Uterus (tissue), 4 donors: ENCODE measurements at places on chromosomes 5 and 9. TPM values are rescaled to one million over a fixed set of nuclear protein-coding genes. Genes with fewer than 3 reads are reported as not detected.
A peak's percentile ranks its signal among the peaks of the same experiment; 100 is the strongest.

DNA sequence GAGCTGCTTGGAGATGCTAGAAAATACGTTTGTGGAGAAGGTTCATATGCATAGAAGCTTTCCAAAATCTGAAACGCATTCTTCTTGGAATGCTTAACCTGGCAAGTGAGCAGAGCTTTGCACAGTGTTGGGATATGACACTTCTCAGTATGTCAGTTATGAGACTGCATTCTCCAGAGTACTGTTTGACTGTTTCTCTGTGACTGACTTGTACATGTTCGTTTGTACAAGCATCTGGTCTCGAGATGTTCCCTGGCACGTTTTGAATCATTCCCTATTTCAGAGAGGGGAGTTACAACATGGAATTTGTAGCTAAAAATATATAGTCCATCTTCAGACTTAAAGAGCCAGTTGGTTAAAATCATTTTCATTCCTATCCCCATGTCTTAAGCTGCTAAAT, 272.4 kb downstream of the ARRDC3 start:
- peak overlapping the region; percentile 33 for H3K27ac ChIP-seq
- H3K4me3 ChIP-seq: no peak overlapping the region
- no peaks in the 10 kb centered on the region for H3K27me3 ChIP-seq
- DNase-seq: no peak

GRCh38 chr9:79939819-79940218, 368.1 kb downstream of the TLE4 start:
- no peak for DNase-seq
- H3K27me3 ChIP-seq: no peaks in the 10 kb centered on the region
- H3K4me1 ChIP-seq: no peaks in the 10 kb centered on the region
- no peak overlapping the region for H3K27ac ChIP-seq
- no peak overlapping the region for H3K4me3 ChIP-seq
- H3K36me3 ChIP-seq: no peaks in the 10 kb centered on the region

DNA sequence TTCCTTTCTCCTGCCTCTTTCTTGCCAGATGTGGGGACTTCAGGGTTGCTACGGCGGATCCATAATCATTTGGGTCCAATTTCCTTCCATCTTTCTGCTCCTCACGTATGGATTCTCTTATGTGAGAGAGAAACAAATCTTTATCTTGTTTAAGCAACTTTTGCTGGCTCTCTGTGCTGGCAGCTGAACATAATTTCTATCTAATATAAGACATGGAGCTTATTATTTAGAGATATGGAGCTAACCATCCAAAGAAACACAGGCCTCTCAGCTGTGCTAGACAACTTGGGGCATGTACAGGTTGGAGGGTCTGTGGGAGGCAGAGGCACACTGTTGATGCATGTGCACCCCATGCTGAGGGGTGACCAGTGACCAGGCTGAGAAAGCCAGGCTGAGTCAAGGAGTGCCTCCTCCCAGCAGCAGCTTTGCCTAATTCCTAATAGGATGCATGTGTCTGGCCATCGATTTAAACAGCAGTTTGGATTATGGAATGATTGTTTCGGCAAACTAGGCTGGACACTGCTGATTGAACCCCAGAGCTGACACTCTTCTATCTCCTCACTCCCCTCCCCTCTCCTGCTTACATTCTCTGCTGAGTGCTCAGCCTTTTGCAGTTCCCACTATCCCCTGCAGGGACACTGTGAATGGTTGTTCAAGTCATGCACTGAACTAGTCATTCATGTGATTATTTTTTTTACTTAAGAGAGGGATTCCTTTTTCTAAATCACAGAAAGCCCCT, 195.8 kb downstream of the ERCC6L2 start:
- H3K27me3 ChIP-seq: no peaks in the 10 kb centered on the region
- no peak overlapping the region for H3K27ac ChIP-seq
- H3K36me3 ChIP-seq: no peaks in the 10 kb centered on the region

GRCh38 chr9:131960311-131960710, 119.4 kb downstream of the MED27 start:
- H3K27ac ChIP-seq: no peak overlapping the region
- no peak overlapping the region for H3K4me3 ChIP-seq
- no peak for DNase-seq
- H3K4me1 ChIP-seq: no peaks in the 10 kb centered on the region
- H3K27me3 ChIP-seq: no peaks in the 10 kb centered on the region

- H3K4me3 ChIP-seq: no peak overlapping the region
- H3K27ac ChIP-seq: no peak overlapping the region
- H3K4me1 ChIP-seq: no peaks in the 10 kb centered on the region
- no peak for DNase-seq
- no peaks in the 10 kb centered on the region for H3K27me3 ChIP-seq
Measured at GRCh38 chr9:137592767-137593166, 2.5 kb upstream of the ZMYND19 start.

DNA sequence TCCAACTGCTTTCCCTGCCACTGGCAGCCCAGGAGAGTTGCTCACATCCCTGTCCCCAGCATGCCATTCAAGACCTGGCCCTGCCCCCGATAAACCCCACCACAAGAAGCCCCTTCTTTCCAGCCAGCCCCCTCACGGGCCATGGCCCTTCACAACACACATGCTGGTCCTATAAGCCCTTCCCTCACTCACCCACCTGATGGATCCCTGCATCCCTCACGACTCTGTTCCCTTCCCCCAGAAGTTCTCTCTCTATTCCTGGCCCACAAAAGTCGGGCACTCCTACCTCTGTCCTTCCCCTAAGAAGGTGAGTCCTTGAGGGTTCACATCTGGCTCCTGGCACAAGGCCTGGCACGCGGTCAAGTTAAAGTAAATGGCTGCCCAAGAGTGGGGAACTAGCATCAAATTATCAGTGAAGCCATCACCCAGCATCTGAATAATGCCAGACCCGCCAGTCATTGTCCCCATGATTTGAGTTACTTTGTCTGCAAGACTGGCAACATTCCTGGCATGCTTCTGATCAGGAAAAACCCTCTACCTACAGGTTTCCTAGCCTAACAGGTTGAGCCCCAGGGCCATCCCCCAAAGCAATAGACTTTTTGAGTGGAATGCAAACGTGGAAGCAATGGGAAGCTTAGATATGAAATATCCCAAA, 65.9 kb downstream of the CRB2 start:
- H3K36me3 ChIP-seq: no peaks in the 10 kb centered on the region
- DNase-seq: no peak
- H3K4me3 ChIP-seq: no peak overlapping the region
- H3K27ac ChIP-seq: no peak overlapping the region
- H3K27me3 ChIP-seq: no peaks in the 10 kb centered on the region

Gene PCDHGB3
- 5.9 TPM for total RNA-seq

Gene SLC34A3
- not detected for total RNA-seq
